Activated T-cell treated with anti-CD3 and anti-CD28 coated beads for 4 hours (primary cell): ENCODE measurements at places on chromosomes 5 and 9.

GRCh38 chr9:132026932-132027585, 52.6 kb downstream of the MED27 start:
- no peak for DNase-seq

DNA sequence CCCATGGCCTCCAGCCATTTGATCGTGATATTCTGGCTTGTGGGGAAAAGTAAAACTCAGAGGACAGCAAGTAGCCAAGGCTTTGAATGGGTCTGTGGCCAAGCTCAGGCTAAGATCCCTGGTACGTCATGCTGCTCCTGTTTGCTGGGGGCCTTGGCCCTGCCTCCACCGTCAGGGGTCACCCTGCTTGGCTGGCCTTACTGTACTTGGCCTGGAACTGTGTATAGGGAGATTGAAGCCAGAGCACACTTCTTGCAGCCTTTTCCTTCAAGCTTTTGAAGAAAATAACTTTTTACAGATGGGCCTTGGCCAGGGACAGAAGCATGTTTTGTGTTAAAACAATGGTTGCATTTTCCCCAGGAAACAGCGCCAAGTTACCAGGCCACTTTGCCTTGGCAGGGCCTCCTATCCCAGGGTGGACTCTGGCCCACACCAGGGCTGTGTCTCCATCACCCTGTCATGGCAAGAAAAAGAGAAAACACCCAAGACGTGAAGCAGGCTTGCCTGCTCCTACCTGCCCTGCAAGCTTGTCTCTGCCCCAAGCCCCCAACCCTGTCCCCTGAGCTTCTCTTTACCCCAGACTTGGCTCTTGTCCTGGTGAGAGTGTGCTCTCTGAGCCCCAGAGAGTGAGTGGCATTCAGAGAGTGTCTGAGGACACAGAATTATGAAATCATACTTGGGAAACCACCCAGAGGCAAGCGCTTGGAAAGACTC, 286.9 kb downstream of the GADD45G start:
- no peak for DNase-seq

GRCh38 chr9:136983656-136984314, 992 bp downstream of the LCNL1 start:
- no peak for DNase-seq

DNA sequence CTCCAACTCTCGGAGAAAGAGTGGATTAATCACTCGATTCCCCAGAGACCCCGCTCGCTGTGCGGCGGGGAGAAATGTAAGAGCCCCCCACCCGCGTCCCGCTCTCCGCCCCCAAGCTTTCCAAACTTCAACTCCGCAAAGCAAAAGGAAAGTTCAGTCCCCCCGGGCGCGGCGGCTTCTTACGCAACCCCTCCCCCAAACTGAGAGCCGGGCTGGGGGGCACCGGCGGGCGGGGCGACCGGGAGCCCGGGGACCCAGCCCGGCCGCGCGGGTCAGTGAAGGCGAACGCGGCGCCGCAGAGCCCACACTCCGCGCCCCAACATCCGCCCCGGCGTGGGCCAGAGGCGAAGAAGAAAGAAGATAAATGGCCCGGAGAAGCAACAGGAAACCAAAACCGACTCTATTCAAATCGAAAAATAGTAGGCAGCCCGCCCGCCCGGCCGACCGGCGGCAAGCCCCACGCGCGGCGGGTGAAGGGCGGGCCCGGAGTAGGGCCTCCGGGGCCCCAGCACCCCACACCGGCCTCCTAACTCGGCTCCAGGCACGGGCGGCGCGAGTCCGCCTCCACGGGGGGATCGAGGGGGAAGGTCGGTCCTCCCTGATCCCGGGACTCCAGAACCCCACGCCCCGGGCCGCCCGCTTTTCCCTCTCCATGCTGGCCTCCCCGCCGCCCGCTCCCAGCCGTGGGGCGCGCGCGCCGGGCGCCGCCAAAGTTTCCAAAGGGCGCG, 720 bp downstream of the NOTCH1 start:
- DNase-seq: peak; percentile 45

GRCh38 chr9:2524601-2525000, 97.0 kb upstream of the VLDLR start:
- DNase-seq: no peak

DNA sequence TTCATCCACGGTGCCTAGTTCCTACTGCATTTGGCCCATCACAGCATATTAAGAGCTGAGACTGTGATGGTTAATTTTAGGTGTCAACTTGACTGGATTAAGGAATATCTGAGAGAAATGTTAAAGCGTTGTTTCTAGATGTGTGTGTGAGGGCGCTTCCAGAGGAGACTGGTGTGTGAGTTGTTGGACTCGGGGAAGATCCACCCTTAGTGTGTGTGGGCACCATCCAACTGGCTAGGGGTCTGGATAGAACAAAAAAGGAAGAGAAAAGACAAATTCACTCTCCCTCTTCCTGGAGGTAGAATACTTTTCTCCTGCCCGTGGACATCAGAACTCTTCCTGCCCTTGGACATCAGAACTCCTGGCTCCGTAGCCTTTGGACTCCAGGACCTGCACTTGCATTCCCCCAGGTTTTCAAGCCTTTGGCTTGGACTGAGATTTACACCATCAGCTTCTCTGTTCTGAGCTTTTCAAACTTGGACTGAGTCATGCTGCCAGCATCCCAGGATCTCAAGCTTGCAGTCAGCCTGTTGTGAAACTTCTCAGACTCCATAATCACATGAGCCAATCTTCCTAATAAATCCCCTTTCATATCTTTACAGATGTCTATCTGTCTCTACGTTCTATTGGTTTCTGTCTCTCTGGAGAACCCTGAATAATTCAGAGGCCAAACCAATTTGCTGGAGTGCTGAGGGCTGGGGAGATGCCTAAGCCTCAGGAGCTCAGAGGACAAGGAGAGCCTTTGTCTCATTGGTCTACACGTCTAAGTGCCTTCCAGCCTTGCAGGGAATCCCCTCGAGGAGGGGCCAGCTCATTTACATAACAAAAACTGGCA, 164.5 kb downstream of the DCP2 start:
- DNase-seq: no peak

DNA sequence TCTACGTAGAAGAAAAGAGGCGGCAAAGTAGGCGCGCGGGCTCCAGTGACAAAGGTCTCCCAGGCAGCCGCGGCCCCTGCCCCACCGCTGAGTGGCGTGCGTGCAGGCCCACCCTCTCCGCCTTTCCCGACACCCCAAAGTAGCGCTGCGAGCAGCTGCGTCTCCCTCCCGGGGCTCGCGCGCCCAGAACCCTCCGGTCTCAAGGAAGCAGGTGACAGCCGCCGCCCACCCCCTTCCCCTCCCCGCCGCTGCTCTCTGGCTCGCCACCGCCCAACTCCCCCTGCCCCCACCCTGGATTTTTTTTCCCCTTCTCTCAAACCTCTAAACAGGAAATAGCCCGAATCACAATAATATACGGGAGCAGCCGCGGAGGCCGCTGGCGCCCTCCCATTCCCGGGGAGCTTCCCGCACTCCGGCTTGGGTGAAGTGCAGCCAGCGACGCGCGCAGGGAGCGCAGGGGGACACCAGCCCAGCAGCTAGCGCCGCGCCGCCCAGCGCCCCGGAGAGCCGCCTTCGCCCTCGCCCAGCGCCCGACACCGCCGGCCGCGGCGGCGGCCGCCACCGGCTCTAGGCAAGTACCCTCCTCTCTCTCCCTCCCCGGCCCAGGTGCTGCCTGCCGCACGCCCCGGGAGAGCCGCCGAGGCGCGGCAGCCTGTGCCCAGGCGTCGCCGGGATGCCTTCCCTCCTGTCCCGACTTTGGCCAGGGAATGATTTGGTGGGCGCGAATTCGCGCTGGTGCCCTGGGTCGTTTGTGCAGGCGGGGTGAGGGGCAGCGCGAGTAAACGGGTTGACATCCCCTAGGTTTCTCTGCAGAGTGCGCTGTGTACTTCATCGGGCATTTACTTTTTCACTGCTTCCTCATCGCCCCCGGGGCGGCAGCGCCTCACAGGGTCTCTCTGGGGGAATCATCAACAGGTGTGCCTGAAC, 52.7 kb upstream of the TJP2 start:
- no peak for DNase-seq

DNA sequence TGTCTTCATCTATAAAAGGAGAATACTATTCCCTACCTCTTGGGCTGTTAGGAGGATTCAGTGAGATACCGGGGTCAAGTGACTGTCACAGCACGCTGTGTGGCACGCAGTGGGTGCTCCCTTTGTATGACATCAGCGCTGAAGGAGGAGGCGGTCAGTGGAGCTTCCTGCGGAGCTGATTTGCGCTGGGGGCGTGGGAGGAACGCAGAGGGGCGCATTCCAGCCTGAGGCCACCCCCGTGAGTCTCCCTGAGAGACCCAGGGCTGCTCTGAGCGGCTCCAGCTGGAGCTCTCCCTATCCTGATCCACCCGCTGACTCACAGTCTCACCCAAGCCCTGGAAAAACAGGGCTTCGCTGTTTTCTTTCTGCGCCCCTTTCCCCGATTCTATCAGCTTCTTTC, 24.3 kb upstream of the NEURL1B start:
- no peak for DNase-seq

- no peak for DNase-seq
Measured at GRCh38 chr5:36894954-36895353, 18.4 kb downstream of the NIPBL start.

- no peak for DNase-seq
Measured at GRCh38 chr5:59330680-59331079, 562.8 kb downstream of the PDE4D start.

- no peak for DNase-seq
Measured at GRCh38 chr5:14958188-14958587, 86.6 kb upstream of the ANKH start.

DNA sequence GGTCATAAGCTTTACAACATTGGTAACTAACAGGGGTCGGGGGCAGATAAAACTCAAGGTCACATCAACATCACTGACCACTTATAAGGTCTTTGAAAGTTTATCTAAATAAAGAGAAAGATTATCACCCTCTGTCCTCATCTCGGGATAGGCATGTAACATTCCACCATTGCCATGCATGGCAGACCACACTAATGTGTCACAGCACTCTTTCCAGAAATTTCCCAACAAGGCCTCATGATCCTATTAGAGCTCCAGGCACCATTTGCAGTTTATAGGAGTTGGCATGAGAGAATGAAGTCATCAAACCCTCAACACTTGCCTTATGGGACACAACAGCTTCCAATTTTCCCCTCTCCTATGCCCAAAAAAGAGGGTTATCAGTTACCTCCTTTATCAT, 31.9 kb upstream of the ZNF622 start:
- DNase-seq: no peak

GRCh38 chr9:95803197-95803596, 72.3 kb upstream of the ERCC6L2 start:
- DNase-seq: no peak

GRCh38 chr5:159786901-159787691, 129.2 kb upstream of the ADRA1B start:
- DNase-seq: no peak

- no peak for DNase-seq
Measured at GRCh38 chr5:88952344-88952743, 69.4 kb upstream of the MEF2C start.

DNA sequence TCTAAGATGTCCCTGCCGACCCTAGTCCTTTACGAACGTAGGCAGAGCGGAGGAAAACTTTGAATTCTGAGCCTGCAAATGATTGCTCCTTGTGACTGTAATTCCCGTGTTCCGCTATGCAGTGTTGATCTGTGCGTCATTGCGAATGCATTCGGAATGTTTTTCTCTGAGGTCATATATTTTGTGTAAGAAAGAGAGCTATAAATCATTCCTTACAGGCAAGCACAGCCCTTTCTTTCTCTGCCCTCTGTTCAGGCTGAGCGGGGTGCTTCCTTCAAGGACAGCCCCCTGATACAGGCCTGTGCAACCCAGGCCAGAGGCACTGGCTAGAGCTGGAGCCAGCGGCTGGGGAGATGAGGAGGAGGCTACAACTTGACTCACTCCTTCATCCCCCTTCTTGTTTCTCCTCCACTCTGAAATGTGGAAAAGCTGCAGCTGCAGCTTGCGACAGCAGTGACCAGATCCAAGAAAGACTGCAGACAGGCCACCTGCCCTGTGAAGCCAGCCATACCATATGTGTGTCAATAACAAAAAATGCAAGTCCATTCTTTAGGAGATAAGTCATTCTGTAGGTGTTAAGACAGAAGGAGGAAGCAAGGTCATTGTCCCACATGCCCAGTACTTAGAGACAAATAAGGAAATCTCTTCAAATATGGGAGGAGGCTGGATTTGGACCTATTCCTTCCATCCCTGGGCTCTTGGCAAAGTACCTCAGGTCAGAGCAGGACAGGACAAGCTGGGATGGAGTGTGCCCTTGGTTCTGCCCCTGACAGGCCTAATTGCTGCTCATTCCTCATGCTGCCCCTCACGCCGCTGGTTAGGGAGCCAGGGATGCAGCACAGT, 345.7 kb upstream of the WWC1 start:
- no peak for DNase-seq

DNA sequence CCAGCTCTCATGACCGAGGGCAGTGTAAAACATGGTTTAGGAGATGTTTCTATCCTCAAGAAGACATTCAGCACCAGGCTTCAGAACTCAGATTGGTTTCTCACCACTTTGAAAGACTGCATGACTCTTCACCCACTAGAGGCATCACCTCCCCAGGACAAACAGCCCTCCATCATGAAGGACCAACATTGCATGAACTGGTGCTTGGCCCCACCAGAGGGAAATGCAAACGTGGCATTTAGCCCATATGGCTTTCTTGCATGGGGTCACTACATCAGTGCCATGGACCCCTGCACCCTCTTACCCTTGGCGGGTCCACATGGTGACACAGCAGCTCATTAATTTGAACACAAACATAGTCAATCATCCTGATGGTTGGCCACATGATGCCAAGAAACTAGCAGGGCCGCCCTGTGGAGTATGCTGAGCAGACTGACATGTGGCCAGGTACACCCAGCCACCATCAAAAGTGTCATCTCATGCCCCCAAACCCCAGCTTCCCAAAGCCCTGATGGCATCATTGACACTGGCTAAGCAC, 129.5 kb upstream of the FSTL4 start:
- DNase-seq: no peak

GRCh38 chr5:14432931-14433589, 148.5 kb upstream of the OTULINL start:
- DNase-seq: no peak
